ENCODE measurements at places on chromosomes 6 and 20.

DNA sequence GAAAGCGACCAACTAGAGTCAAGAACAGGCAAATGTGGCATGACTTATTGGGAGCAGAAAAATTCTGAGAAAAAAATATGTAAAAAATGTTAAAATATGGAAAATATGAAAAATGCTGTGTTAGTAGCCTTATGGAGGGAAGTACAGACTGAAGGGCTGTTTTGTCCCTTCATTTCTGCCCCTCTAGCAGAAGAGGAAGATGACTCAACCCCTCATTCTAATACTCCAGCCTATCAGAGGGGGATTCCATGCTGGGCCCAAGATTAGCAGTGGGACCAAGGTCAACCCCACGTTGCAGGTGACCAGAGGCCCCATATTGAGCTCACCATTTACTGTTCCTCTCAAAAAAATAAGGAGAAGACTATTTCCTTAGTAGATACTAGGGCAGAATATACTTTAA, 8.4 kb downstream of the MUC21 start:
- DNase-seq: no peak

GRCh38 chr6:4664117-4664626, 112.0 kb upstream of the CDYL start:
- no peak for DNase-seq

- no peak for DNase-seq
Observed at GRCh38 chr6:11410539-11411307, 126.8 kb upstream of the TMEM170B start.

DNA sequence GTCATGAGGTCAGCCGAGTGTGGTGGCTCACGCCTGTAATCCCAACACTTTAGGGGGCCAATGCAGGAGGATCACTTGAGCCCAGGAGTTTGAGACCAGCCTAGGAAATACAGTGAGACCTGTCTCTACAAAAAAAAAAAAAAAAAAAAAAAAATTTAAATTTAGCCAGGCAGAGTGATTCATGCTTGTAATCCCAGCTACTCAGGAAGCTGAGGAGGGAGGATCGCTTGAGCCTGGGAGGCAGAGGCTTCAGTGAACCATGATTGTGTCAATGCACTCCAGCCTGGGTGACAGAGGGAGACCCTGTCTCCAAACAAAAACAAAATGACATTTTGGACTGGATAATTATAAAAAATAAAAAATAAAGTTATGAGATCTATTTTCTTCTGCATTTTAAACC, 56.2 kb downstream of the ADGRF1 start:
- no peak for DNase-seq

GRCh38 chr6:161503570-161503969, 229.7 kb upstream of the AGPAT4 start:
- no peak for DNase-seq

GRCh38 chr6:43105538-43106222, 29.6 kb downstream of the PTK7 start:
- DNase-seq: no peak

GRCh38 chr6:90251295-90251992, 45.2 kb downstream of the BACH2 start:
- no peak for DNase-seq

DNA sequence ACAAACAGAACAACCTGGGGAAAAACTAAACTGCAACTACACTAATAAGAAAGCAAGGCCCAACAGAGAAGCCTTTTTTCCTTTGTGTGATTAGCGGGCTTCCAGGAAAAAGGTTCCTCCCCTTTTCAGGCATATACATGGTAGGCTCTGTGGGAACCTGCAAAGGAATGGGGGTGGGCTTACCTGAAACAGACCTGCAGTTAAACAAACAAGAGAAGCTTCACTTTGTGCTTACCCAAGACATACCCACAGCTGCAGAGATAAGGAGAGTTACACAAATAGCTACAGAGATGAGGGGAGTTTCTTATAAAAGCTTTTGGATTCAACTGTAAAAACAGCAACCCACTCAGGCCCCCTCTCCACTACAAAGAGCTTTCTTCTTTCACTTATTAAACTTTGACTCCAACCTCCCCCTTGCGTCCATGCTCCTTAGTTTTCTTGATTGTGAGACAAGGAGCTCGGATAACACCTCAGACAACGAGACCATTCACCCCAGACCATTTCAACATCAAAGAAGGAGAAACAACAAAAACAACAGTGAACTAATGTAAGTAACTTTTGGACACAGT, 30.9 kb downstream of the RNF146 start:
- DNase-seq: no peak

- DNase-seq: no peak
Observed at GRCh38 chr6:105821027-105821426, 265.1 kb upstream of the PRDM1 start.

GRCh38 chr6:7051780-7052442, 55.9 kb upstream of the RREB1 start:
- peak; percentile 58 for DNase-seq

- DNase-seq: no peak
Observed at GRCh38 chr20:2624190-2624589, 28.2 kb upstream of the NOP56 start.

- no peak for DNase-seq
Observed at GRCh38 chr20:845226-845868, 11.8 kb downstream of the FAM110A start.

GRCh38 chr6:104186831-104187230, 672.9 kb downstream of the HACE1 start:
- DNase-seq: no peak

GRCh38 chr20:46343975-46344357, 35.7 kb upstream of the CDH22 start:
- DNase-seq: no peak

GRCh38 chr6:83430611-83431544, at the start of gene ME1:
Gene ME1 (minus strand): TSS chr6:83431051. CDS start chr6:83430954, 97 bp downstream.
- DNase-seq: peak; percentile 50

GRCh38 chr20:24452498-24453127, 16.8 kb upstream of the SYNDIG1 start:
- DNase-seq: no peak

- no peak for DNase-seq
Observed at GRCh38 chr6:34511915-34512737, 44.0 kb downstream of the SPDEF start.

GRCh38 chr6:34095741-34096140, 50.1 kb downstream of the GRM4 start:
- peak; percentile 85 for DNase-seq

DNA sequence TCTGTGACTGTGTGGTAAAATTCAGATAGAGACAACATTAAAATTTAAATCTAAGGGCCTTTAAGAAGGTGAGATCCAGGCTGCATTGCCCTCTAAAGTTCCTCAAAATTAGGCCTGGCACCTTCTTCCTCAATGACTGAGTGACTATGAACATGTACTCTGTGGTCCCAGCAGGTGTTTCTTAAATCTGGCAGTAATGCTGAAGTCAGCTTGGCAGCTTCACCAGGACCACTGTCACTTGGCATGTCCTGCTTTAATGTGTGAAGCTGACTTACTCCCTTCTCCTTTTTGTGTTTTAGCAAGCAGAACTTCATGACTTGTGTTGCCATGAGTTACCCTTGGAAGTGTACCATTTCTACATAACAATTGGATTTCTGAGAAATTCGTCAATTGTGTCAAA, 141.7 kb downstream of the NKAIN2 start:
- DNase-seq: no peak

DNA sequence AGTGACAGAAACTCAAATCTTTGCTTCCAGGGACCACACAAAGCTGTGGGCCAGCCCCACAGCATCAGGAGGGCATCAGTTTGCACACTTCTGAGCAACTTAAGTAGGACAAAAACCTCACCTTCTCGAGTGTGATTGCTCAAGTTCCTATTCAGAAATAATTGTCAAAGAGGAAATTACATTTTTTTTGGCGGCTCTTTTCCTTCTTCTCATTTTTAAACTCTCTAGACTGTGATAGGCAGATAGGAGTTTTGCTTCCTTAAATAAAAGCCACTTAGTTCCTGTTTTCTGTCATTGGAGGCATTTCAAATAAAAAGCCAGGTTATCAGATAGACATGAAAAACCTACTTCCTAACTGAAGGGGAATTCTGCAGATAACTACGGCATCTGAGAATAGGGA, 11.2 kb upstream of the TAGAP start:
- DNase-seq: no peak

GRCh38 chr6:107666084-107666980, 157.8 kb downstream of the SCML4 start:
- no peak for DNase-seq

DNA sequence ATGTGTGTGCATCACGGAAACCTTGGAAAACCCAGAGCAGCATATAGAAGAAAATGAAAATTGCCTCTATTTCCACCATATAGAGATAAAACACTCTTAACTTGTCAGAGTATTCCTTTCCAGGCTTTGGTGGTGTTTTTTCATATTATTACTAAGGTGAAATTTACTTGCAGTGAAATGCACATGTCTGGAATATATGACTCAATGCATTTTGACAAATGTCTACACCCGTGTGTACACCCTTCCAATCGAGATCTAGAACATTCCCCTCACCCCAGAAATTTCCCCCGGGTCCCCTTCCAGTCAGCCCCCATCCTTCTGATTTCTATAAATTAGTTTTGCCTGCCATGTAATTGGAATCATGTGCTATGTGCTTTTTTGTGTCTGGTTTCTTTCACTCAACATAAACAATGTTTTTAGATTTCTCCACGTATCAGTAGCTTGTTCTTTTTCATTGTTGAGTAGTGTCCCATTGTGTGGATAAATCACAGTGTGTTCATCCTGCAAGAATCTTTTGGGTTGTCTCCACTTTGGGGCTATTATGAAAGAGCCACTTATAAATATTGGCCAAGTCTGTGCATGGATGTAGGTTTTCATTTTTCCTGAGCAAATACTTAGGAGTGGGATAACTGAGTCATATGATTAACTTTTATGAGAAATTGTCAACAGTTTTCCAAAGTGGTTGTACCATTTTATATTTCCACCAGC, 19.9 kb upstream of the PREX1 start:
- no peak for DNase-seq

DNA sequence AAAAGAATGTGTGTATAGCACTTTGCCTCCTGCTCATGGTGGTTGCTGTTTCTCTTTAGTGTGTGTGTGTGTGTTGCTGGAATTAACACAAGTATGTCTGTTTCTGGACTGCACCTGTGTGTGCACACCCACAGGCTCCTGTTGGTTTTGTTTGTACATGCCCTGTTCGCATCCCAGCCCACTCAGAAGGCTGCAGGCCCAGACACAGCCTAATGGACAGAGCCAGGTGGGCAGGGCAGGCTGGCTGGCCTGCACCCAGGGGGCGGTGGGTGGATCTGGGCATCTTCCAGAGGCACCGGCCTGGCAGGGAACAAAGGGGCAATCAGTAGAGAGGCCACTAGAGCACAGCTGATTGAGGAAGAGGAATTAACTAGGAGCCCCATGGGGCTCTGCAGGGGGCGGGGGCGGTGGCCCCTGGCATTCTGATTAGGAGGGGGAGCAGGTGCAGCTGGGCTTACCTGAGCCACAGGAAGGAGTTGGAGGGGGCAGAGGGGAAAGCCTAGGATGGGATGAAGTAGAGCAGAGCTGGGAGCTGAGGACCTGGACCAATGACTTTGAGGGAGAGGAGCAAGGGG, 21.9 kb downstream of the CD40 start:
- peak; percentile 77 for DNase-seq

GRCh38 chr20:36092398-36093024, 62.0 kb upstream of the EPB41L1 start:
- DNase-seq: no peak

DNA sequence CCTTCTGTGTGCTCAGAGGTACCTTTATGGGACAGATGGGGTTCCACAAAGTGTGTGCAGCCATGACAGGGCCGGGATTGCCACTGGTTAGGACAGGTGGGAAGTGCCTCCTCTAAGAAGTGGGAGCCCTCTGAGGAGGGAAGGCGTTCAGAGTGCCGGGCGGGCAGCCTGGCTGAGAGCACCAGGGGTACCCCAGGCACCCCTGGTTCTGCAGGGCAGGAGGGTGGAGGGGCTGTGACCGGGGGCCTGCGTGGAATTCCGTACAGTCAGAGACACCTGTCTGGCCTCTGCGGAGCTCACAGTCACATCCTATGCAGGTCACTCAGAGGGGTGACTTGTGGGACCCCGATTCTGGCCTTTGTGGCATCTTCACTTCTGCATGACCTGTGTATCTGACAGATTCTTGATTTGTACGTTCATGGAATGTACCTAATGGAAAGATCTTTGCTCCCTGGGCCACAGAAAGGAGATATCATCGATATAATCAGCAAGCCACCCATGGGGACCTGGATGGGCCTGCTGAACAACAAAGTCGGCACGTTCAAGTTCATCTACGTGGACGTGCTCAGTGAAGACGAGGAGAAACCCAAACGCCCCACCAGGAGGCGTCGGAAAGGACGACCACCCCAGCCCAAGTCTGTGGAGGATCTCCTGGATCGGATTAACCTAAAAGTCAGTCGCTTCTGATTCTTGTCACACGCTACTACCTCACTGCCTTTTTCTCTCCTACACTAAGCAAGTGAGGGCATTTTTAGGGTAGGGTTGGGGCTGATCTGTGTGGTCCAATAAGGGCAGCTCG, 190.9 kb downstream of the SASH1 start:
- no peak for DNase-seq

- peak; percentile 86 for DNase-seq
Observed at GRCh38 chr6:154471609-154472362, 38.7 kb downstream of the CNKSR3 start.

DNA sequence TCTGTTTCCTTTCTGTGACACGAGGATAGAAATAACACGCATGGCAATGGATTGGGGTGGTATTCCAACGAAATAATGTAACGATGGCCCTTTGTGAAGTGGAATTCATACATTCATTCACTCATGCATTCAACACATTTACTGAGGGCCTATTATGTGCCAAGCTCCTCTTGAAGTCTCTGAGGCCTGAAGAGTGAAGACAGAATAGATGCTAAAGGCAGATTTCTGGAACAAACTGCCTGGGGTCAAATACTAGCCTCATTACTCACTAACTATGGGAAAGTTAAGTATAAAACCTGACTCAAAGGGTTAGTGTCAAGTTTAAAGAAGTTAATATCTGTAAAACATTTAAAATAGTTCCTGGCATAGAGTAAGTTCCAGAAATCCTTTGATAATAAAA, 279.6 kb upstream of the SULF2 start:
- DNase-seq: no peak

- no peak for DNase-seq
Observed at GRCh38 chr6:75171986-75172385, 33.9 kb downstream of the COL12A1 start.

- DNase-seq: no peak
Observed at GRCh38 chr20:41622584-41622983, 4.4 kb upstream of the CHD6 start.

- DNase-seq: no peak
Observed at GRCh38 chr6:133854364-133855275, 34.3 kb upstream of the TCF21 start.
